Activated naive CD4-positive, alpha-beta T cell treated with anti-CD3 and anti-CD28 coated beads for 36 hours (primary cell): ENCODE measurements at places on chromosomes 1 and 21.

DNA sequence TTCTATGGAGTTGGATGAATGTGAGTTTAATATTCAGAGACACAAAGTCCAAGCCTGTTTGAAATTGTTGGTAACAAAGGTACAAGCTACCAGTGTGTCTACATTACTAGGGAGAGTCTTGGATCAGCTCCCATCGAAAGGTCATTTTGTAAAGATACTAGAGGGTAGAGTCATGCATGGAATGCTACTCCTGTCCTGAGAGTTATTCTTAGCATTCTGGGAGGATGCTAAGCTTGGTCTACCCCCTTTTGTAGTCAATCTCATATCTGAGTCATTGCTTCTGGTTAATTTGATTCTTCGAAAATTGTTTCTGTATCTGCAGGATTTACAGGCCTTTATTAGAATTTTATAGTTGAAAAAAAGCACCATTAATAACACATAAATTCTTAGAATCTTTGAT lies 240.2 kb downstream of the ST6GALNAC3 start:
- DNase-seq = no peak

GRCh38 chr1:226738995-226739695 lies at the start of gene ITPKB:
ITPKB (minus strand) TSS chr1:226739282; CDS start chr1:226737458, 1,824 bp downstream.
- DNase-seq = peak; percentile 77

- DNase-seq = no peak
Observed at GRCh38 chr1:169100208-169100607, 6.3 kb upstream of the ATP1B1 start.

DNA sequence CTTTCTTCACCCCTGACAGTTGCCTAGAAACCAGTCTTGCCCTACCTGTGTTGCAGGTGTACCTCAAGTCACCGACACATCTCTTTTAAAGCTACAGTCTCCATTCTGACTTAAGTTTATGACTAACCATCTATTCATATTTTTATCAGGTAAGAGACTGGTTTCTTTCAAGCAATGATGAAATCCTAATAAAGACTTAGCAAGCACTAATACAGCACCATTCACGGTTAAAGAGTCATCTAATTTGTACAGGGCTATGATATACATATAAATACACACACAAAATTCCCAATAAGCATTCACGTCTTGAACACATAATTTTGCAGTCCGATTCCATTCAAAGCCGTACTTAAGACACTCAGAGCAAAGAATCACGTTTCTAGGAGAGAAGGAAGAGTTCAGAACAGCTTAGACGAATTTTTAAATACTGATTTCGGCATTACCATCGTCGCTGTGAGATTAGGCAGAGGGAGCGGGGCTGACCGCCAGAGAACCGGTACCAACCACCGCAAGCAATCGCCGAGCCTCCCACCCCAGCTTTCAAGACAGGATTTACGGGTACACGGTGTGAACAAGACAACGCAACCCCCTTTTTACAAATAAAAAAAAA lies 943 bp downstream of the ERRFI1 start:
- no peak for DNase-seq

DNA sequence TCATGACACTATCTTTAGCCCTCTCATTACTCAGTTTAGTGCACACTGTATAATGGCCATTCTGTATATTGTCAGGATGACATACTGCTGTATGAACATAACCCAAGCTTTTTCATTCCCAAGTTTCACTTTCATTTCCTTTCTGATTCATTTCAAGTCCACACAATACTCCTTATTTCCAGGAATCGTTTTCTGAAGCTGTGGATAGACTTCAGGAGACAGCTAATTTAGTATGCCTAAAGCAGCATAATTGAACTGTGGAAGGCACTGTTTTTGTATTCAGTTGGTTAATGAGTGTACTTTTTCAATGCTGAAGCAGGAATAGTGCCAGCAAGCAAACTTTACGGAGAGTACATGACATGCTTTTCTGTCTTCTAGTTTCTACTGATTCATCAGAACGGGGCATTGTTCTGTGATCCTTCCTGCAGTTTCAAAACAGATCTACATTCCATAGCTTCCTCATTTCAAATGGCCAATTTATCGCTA lies 578.5 kb upstream of the ZP4 start:
- DNase-seq = no peak

- peak; percentile 37 for DNase-seq
Observed at GRCh38 chr21:43352568-43353281, 74.2 kb downstream of the SIK1 start.

DNA sequence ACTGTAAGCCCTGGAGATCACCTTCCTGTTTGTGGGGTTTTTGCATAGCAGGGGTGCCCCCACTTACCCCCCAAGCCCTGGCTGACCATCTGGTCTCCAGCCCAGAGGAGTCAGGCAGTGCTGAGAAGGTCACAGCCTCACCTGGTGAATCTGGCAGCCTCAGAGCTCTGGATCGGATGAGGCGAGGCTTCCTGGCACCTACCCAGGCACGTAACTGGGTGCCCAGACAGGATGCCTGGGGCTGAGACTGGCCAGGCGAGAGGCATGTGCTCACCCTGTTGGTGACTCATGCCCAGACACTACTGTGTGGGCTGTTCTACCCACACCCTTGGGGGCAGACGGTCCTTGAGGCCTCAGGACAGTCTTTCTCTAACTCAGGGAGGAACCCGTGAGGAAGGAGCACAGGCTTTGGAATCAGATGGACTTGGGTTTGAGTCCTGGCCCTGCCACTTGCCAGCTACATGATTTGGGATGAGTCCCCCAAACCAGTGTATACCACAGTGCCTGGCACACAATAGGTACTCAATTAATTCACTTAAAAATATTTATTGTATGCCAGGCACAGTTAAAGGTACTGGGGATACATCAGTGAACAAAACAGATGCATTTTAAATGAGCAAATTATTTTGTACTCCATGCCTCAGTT lies 15.1 kb upstream of the PADI3 start:
- DNase-seq = no peak

GRCh38 chr21:29953072-29953471 lies 13.3 kb upstream of the GRIK1 start:
- no peak for DNase-seq

DNA sequence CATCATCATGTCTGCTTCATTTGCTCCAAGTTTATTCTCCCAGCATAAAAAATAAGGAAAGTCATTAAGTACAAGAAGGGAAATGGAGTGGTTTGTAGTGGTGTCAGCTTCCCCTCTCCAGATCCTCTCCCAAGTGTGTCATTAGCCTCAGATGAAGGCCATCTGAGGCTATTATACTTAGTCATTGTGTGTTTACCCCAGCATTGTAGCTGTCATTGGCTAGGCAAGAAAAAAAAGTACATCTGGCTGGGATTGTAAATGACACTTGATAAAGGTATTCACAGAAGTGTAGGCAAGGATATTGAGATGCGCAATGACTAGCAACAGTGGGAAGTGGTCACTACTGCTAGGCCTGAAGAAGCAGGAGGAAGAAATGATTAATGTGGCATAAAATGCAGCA lies 316.9 kb upstream of the SGIP1 start:
- no peak for DNase-seq

GRCh38 chr1:104403883-104404282 lies 654.2 kb downstream of the AMY1C start:
- no peak for DNase-seq

DNA sequence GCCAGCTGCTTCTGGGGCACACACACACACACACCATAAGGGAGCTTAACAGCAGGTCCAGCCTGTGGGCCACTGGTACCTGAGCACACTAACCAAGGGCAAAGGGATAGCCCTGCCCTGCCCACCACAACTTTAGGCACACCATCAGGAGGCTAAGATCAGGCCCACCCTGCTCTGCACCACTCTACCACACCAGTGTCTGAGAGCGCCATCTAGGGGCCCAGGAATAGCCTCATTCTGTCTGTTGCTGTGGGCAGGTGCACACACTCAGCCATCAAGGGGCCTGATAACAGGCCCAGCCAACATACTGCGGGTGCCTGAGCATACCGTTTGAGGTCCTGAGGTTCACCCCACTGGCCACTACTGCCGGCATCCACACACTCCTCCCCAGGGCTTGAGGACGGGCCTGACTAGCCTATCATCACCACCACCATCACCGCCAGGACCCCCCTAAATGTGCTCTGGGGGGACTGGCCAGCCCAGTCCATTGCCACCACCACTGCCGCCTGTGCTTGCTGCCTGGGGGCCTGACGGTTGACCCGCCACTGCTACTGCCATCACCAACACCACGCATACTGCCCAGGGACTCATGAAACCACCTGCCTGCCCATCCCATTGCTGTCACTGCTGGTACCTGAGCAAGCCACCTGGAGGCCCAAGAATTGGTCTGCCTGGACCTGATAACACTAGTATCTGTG lies 31.3 kb downstream of the NSL1 start:
- peak; percentile 75 for DNase-seq
